Activated T-cell treated with anti-CD3 and anti-CD28 coated beads, Interleukin-2, amount 50 U/mL, for 72 hours (primary cell): ENCODE measurements at places on chromosomes 5 and 9. TPM values are rescaled to one million over a fixed set of nuclear protein-coding genes. Genes with fewer than 3 reads are reported as not detected.

The WDR31 gene
- total RNA-seq: 3.8 TPM

The FRRS1L gene
- not detected for total RNA-seq

The PGM5 gene
- not detected for total RNA-seq

The SLC31A2 gene
- 3.9 TPM for total RNA-seq

The IFNB1 gene
- 1.6 TPM for total RNA-seq

The LHX2 gene
- not detected for total RNA-seq

The PCDHB11 gene
- not detected for total RNA-seq

The UBE2D2 gene
- total RNA-seq: 315 TPM

The S1PR3 gene
- 0.76 TPM for total RNA-seq

The FST gene
- total RNA-seq: 1.1 TPM

The JAKMIP2 gene
- 1.2 TPM for total RNA-seq

The SLCO4C1 gene
- 0.22 TPM for total RNA-seq

DNA sequence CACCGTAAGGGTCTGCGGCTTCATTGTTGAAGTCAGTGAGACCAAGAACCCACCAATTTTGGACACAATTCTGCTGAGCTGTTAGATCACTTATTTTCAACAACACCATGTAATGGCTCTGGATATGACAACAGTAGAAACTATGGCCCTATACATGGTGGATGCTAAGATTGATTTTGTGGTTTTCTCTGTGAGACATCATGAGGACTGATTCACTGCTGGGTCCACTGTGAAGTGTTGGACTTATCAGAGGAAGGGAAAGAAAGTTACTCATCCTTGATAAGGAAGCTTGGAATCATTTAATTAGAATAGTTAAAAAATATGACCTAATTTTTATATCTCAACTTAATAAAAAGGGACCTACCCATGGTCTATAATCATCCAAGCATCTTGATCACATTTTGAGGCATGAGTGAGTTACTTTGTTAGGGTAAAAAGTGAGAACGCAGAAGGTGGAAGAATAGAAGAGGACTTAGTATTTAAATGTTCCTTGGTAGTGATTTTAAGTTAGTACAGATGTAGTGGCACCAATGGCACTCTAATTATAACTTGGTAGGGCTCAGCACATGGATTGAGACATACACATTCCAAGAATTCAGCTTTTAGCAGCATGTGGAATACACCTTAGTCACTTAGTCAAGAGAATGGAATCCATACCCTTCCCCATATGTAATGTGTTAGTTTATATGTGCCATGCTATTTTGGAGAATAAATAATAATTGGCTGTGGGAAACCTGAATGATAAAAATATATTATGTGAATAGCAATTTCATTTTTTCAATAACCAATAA is 123.5 kb upstream of the CD180 start:
- no peak overlapping the region for H3K4me3 ChIP-seq
- H3K27me3 ChIP-seq: no peaks in the 10 kb centered on the region
- H3K4me1 ChIP-seq: no peaks in the 10 kb centered on the region

DNA sequence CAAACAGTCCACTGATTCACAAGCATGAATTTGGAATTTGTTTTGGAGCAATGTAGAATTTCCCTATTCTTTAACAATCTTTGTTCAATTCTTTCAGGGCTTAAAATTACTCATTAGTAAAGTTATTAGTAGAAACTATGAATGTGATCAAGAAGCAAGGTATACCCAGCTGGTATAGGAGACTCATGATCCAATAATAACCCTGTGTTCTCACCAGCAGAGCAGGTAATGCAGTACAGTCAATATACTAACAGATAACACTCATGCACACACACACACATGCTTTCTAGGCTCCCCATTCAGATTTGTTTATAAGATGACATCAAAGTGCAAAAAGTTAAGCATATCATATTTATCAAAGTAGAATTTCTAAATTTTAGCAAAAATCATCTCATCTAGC is 445.2 kb downstream of the ELAVL2 start:
- H3K27me3 ChIP-seq: no peaks in the 10 kb centered on the region
- H3K36me3 ChIP-seq: no peaks in the 10 kb centered on the region
- no peak overlapping the region for H3K27ac ChIP-seq
- no peaks in the 10 kb centered on the region for H3K4me1 ChIP-seq

- H3K27ac ChIP-seq: no peak overlapping the region
- peak overlapping the region; percentile 87 for H3K4me3 ChIP-seq
- H3K36me3 ChIP-seq: no peaks in the 10 kb centered on the region
- no peak for DNase-seq
- peaks cover 62% of the 10 kb centered on the region for H3K27me3 ChIP-seq
These were observed 46.2 kb upstream of the RNF20 start for GRCh38 chr9:101487443-101487840.

GRCh38 chr5:53917826-53918225 is 357.4 kb downstream of the NDUFS4 start:
- H3K4me1 ChIP-seq: no peaks in the 10 kb centered on the region
- DNase-seq: no peak
- no peak overlapping the region for H3K27ac ChIP-seq
- no peaks in the 10 kb centered on the region for H3K36me3 ChIP-seq
- H3K27me3 ChIP-seq: no peaks in the 10 kb centered on the region

GRCh38 chr5:56440871-56441740 is 208.0 kb upstream of the ANKRD55 start:
- H3K4me1 ChIP-seq: peaks cover 5% of the 10 kb centered on the region
- H3K4me3 ChIP-seq: no peak overlapping the region
- H3K27ac ChIP-seq: no peak overlapping the region
- H3K36me3 ChIP-seq: no peaks in the 10 kb centered on the region
- no peak for DNase-seq

- DNase-seq: no peak
- H3K27ac ChIP-seq: no peak overlapping the region
- H3K4me3 ChIP-seq: no peak overlapping the region
- H3K4me1 ChIP-seq: no peaks in the 10 kb centered on the region
These were observed 6.8 kb downstream of the SPINK5 start for GRCh38 chr5:148070621-148071020.

DNA sequence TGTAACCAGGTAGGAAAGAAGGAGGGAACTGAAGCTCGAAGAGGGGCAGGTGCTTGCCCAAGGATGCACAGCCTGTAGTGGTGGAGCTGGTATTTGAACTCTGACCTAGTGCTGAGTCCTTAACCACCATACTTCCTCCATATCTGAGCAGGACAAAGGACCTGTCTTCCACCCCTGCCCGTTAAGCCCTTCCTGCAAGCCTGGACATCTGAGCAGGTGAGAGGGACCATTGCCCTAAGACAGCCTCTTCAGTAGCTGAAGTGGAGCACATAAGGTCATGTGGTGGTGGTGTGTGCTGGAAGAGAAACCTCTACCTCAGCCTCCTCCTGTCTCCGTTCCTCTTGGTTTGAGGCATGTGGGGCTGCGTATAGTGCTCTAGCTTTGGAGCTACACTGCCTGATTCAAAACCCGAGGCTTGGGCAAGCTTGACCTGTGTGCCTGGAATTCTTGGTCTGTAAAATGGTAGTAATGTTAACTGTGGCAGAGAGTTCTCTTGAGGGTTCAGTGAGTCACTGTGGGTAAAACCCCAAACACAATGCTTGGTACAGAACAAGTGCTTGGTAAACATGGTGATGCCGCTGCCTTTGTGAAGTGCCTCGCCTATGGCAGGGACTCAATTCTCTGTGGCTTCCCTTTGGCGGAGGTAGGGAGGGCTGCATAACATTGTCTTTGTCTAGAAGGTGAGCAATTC is 7.4 kb downstream of the GALNT10 start:
- DNase-seq: peak; percentile 90
- H3K27ac ChIP-seq: peak overlapping the region; percentile 59
- H3K36me3 ChIP-seq: no peaks in the 10 kb centered on the region
- H3K27me3 ChIP-seq: no peaks in the 10 kb centered on the region
- H3K4me3 ChIP-seq: peak overlapping the region; percentile 57
- H3K4me1 ChIP-seq: peaks cover 76% of the 10 kb centered on the region

DNA sequence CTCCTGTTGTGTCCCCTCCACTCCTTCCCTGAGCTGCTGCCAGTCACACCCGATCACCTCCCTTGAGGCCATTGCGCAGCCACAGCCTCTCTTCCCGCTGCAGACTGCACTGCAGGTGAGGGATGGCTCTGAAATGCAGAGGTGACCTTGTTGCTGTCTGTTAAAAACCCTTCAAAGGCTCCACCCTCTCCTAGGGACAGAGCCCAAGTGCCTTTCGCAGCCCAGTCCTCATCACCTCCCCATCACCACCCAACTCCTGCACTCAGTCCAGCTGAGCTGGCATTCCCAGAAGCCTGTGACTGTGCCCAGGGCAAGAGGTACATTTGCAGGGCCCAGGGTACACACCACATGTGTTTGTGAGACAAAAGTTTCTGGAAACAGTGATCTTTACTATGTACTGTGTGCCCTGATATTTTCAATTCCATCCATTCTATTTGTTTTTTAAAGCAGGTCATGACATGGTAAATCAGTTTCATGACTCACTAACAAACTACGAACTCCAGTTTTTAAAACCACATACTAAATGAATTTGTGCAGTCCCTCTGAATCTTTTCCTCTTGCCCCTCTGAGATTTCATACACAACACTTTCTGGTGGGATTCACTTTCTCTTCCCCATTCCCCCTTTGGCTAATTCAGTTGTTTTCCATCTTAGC is 73.0 kb upstream of the SPOCK1 start:
- no peak overlapping the region for H3K4me3 ChIP-seq
- no peak for DNase-seq
- no peaks in the 10 kb centered on the region for H3K36me3 ChIP-seq
- H3K27ac ChIP-seq: no peak overlapping the region
- H3K27me3 ChIP-seq: peaks cover 42% of the 10 kb centered on the region
- H3K4me1 ChIP-seq: peaks cover 6% of the 10 kb centered on the region

GRCh38 chr9:114446036-114446435 is 58.3 kb upstream of the AKNA start:
- H3K4me1 ChIP-seq: no peaks in the 10 kb centered on the region
- H3K27me3 ChIP-seq: no peaks in the 10 kb centered on the region
- no peak overlapping the region for H3K4me3 ChIP-seq
- no peak for DNase-seq
- no peaks in the 10 kb centered on the region for H3K36me3 ChIP-seq

DNA sequence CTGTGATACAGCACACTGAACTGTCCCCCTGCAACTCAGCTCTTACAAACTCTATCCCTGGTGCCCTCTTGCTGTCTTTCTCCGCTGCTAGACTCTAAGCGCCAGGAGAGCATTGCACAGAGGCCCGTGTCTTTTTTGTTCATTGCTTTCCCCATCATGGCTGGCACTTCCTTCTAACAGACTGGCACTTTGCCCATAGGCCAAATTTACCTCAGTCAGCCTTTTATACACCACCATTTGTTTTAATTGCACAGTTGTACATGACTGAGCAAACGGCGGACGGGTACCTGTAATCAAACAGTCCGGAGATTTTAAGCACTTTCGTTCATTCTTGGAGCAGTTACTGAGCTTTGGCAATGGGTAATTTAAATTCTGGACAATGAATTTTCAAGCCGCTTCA is 102.2 kb upstream of the CLINT1 start:
- peaks cover 2% of the 10 kb centered on the region for H3K36me3 ChIP-seq
- H3K27ac ChIP-seq: no peak overlapping the region
- DNase-seq: no peak
- H3K4me3 ChIP-seq: no peak overlapping the region
- peaks cover 10% of the 10 kb centered on the region for H3K4me1 ChIP-seq
- H3K27me3 ChIP-seq: no peaks in the 10 kb centered on the region

GRCh38 chr5:10304932-10305331 is 2.8 kb downstream of the CMBL start:
- H3K4me3 ChIP-seq: no peak overlapping the region
- H3K4me1 ChIP-seq: peaks cover 9% of the 10 kb centered on the region
- no peak overlapping the region for H3K27ac ChIP-seq
- peaks cover 34% of the 10 kb centered on the region for H3K27me3 ChIP-seq
- DNase-seq: no peak

- H3K27ac ChIP-seq: peak overlapping the region; percentile 83
- no peak for DNase-seq
- H3K36me3 ChIP-seq: peaks cover 13% of the 10 kb centered on the region
These were observed 206.6 kb downstream of the PALM2AKAP2 start for GRCh38 chr9:109986521-109986991.

GRCh38 chr5:168055141-168055683 is 236.2 kb upstream of the WWC1 start:
- no peak overlapping the region for H3K27ac ChIP-seq
- no peaks in the 10 kb centered on the region for H3K4me1 ChIP-seq
- H3K4me3 ChIP-seq: no peak overlapping the region
- H3K36me3 ChIP-seq: no peaks in the 10 kb centered on the region
- no peaks in the 10 kb centered on the region for H3K27me3 ChIP-seq

GRCh38 chr5:81181576-81182316 is 51.4 kb upstream of the CKMT2 start:
- H3K36me3 ChIP-seq: no peaks in the 10 kb centered on the region
- H3K27me3 ChIP-seq: no peaks in the 10 kb centered on the region
- peaks cover 25% of the 10 kb centered on the region for H3K4me1 ChIP-seq
- DNase-seq: no peak
- H3K27ac ChIP-seq: no peak overlapping the region
